ENCODE measurements at places on chromosomes 4 and X.
A peak's percentile ranks its signal among the peaks of the same experiment; 100 is the strongest.

DNA sequence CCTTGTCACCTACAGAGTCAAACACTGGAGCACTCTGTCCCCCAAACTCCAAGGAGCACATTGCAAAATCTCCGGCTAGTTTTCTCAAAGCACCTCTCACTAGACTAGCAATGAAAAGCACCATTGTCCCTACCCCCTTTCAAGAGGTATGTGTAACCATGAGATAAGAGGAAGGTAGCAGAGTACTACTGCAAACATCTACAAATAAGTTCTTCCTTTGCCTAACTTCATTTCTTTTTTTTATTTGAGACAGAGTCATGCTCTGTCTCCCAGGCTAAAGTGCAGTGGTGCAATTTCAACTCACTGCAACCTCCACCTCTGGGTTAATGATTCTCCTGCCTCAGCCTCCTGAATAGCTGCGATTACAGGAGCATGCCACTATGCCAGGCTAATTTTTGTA, 17.7 kb downstream of the PPP4R3C start:
- DNase-seq = no peak

GRCh38 chr4:3836756-3837601, 70.8 kb downstream of the ADRA2C start:
- DNase-seq = peak; percentile 7

DNA sequence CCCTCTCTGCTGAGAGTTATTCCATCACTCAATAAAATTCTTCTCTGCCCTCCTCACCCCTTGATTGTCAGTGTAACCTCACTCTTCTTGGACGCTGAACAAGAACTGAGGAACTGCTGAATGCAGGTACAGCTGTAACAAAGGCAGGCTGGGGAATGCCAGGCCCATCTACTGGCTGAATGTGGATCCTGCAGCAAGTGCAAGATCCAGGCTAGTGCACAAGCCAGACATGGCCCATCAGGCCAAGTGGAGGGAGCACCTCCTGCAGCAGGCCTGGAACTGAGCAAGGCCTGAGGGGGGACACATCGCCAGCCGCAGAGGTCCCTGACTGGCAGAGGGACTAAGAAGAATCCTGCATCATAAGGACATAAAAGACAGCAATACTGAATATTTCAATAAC, 411.8 kb upstream of the PCDH10 start:
- no peak for DNase-seq

- peak; percentile 31 for DNase-seq
Measured at GRCh38 chrX:108001218-108001814, 19.1 kb upstream of the TEX13B start.

DNA sequence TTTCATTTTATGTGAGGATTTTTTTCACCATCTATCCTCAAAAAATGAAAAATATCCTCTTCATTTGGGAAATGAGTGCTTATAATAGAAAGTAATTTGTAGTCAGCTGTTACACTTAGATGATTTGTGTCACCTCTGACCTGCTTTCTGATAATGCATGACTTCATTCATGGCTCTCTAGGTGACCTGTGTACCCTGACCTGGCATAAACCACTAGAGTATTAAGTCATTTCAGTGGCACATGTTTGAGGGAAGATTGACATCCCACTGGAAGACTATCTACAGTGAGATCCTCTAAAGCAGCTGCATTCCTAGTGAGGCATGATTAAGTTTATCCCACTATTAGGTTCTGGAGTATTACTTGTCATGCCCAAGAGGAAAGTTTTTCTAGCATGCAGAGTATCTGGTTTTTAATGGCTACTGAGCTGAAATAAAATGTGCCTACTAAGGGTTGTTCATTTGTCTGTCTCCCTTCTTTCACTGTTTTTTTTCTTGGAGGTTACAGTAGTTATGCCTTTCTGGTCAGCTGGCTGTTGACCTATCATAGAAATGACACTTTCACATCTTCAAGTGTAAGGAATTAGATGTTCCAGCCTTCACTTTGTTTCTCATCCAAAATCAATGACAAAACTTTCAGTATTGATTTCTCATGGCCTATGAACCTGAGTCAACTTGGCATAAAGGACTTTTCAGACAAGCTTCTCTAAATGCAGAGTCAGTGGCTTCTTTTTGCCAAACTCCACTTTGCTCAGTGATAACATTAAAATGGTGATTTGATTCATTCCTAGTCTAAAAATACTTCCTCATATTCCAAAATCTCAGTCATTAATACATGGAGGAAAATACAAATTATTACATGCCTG, 33.1 kb downstream of the TET2 start:
- no peak for DNase-seq

GRCh38 chr4:185693548-185694215, 118.3 kb downstream of the SORBS2 start:
- DNase-seq = no peak

GRCh38 chr4:54517781-54518444, 139.8 kb upstream of the KIT start:
- no peak for DNase-seq

DNA sequence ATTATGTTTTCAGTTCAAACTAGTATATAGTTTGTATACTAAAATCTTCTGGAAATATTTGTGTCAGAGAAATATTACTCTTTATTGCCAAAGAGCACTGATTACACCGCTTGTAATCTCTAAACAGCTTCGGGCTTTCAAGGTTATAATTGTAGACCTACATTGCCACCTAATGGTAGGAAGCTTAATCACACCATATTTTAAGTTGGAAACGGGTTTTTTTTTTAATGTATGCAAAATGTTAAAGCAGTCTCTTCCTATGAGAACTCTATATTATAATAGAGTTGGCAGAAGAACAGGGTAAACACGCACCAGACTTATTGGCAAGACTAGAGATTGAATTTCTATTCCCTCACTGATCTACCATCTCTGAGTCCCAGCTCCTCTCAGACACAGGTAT, 19.5 kb upstream of the NFXL1 start:
- DNase-seq = no peak

- DNase-seq = no peak
Measured at GRCh38 chr4:54708339-54709279, 50.9 kb downstream of the KIT start.
